ENCODE measurements at places on chromosomes 2 and 18.

DNA sequence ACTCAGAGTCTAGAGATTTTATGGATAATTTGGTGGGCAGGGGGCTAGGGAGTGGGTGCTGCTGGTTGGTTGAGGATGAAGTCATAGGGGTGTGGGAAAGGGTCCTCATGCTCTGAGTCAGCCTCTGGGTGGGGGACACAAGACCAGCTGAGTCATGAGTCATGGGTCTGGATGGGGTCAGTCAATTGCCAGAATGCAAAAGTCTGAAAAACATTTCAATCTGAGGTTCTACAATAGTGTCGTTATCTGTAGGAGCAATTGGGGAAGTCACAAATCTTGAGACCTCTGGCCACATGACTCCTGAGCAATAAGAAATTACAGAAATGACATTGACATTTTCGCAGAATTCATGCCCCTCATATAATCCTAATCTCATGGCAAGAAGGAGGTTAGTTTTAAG lies 15.1 kb downstream of the NMS start:
- DNase-seq = no peak

DNA sequence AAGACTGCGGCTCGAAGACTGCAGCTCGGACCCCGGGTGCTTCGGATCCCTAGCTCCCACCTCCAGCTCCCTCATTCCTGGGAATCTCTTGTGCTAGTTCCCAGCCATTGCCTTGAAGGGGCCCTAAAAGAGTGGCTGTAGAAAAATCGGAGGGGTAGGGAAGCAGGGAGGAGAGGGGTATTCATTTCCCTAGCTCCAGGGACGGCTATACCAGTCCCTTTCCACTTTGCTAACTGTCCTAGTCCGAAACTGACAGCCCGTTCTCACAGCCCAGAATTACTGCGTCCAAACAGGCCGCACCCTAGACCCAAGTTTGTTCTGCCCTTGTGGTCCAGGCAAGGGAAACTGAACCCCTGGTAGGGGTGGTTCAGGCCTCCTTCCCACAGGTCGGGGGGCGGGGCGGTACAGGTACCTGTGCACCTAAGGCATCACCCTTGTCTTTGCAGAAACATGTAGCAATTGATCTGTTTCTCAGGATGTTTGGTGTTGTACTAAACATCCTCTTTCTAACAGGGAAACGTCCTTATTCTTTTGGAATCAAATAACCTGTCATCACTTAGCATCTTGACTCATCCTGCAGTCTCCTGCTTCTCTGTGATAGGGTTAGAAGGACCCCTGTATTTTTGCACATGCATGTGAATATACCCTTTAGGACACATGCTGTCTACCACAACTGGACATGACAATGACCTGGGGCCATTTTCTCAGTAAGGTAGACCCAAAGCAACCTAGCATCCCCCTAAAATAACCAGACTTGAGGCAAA lies 4.0 kb downstream of the EMX1 start:
- DNase-seq = no peak

DNA sequence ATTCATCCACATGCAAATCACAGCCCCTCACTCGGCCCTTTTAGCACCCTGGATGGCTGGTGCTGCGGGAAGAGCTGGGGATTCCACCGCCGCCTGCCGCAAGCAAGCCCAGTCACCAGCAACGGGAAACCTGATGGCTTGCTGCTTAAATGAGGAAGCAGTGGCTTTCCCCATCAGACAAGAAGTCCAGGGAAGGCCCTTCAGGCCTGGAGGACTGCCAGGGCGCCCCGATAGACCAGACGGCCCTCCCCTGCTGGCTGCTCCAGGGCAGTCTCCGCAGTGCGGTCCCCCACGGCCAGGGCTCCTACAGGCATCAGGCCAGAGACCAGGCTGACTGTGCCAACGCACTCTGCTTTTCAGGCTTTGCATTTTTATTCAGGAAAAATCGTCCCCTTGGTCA lies 439.1 kb downstream of the EIPR1 start:
- DNase-seq = no peak

DNA sequence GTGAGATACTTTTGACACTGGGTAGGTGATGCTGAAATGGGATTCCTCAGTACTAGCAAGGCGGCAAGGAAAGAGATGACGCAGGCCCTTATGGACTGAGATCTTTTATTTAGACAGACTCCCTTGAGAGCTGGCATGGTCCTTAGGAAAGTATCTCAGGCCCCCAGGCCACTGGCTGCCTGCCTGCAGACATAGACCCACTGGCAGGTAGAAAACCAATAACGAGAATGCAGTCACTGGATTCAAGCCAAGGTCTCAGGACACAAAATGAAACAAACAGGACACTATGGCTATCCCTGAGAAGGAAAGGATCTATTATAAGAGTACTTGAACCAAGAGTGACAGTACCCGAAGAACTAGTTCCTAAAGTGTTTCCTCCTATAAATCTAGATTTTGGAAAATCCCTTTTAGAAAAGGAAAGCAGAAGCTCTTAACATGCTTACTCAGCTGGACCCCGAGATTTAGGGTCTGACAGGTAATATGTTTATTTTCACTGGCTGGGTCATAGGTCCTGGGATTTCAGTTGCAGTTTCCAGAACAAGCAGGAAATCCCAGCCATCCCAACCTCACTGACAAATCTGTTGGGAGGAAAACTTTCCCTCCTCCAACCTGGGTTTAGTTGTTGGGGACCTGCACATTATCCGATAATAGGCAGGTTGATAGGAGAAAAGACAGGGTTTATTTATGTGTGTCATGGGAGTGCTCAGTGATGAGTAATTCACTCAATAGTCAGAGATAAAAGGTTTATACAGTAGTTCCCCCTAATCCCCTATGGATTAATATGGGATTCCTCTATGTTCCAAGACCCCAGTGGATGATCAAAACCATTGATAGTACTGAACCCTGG lies 44.5 kb downstream of the COMMD1 start:
- DNase-seq = peak; percentile 30

DNA sequence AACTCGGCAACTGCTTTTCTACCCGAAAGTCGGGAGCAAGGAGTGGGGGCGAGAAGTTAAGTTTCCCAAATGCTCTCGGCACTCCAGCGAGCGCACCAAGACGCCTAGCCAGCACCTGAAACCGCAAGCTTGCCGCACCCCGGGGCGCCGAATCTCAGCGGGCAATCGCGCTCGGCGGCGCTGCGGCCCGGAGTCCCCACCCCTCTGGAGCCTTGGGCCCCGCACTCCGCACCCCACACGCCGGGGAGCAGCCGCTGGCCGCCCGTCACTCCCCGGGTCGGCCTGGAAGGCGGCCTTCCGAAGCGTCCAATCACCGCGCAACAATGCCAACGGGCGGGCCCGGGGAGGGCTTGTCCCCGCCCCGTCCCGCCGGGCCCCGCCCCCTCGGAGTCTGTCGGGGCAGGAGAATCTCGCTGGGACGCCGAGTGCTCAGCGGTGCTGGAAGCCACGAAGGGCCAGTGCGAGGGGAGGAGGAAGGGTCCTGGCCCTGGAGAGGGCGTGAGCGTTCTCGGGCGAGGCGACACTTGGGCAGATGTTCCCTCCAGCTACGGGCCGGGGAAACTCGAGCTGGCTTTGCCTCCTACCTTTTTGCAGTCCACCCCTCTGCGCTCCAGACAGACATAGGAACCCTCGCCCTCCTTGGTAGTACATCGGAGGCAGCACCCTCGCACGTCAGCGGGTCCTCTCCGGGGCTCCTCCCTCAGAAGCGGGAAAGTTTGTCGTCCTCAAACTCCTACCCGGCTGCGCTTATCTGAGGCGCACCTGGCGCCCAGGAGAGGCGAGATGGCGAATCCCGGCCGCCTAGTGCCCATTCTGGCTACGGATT lies 1.1 kb upstream of the ZBTB7C start:
- DNase-seq = peak; percentile 84

DNA sequence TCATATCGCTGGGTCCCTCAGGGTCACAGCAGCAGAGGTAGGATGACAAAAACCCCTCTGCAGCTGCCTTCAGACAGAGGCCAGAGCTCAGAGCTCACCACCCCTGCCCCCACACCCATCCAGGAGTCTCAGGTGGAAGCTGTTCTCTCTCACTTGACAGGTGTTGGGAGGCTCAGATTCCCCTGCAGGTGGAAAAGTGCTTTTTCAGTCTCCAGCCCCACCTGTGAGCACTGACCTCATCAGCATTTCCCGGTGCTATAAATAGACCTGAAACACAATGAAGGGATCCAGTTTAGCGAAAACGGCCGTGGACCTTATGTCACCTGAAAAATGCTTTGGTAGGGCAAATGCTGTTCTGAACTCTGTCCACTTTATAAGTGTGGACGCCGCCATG lies 254.9 kb downstream of the NDUFA10 start:
- no peak for DNase-seq

DNA sequence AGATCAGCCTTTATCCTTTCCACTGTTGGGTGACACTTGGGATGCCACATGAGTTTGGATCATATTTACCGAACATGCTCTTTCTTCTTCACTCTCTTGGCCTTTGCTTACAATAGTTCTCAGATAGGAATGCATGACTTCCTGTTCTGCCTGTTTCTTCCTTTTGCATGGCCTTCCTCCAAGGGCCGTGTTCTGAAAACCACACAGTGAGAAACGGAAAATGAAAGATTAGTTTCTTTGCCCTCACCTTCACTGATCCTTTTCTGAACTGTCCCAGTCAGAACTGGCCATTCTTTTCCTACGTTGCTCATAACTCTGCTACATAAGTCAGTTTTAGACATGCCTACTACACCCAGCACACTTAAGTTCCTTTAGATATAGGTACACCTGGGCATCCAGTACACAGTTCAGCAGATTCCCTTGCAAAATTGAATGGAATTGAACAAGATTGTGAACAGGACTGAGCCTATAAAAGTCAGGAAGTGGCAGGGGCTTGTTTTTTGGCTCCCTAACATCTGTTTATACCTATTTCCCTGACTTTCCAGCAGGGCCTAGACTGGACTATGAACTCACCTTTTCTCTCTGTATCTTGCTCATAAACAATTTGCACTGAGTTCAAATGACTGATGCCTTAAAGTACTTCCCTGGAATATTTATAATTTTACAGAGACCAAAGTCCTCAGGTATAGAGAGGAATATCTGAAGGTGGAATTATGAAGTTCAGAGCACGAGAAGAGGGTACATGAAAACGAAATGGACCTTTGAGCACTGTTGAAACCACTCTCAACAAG lies 186.4 kb upstream of the ST6GAL2 start:
- DNase-seq = peak; percentile 33
